G401 (cell line): ENCODE measurements at places on chromosomes 2 and 18.

DNA sequence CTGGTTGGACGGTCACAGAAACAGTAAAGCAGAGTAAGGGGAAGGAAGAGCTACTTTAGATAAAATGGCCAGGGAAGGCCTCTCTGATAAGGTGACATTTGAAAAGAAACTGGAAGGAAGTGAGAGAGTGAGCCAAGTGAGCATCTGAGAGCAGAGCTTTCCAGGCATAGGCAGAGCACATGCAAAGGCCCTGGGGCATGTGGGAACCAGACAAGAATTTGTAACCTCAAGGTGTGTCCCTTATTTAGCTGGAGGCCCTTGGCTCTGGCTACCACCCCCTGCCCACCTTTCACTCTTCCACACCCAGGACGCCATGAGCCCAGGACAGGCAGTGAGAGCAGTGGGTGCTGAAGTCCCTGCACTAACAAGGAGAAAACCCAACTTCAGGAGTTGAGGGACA, 116.0 kb downstream of the CELF4 start:
- DNase-seq: no peak

DNA sequence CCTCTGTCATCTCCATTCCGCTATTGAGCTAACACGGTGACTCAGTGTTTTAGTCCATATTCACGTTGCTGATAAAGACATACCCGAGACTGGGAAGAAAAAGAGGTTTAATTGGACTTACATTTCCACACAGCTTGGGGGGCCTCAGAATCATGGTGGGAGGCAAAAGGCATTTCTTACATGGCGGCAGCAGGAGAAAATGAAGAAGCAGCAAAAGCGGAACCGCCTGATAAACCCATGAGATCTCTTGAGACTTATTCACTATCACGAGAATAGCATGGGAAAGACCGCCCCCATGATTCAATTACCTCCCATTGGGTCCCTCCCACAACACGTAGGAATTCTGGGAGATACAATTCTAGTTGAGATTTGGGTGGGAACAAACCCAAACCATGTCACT, 22.6 kb upstream of the CXXC1 start:
- no peak for DNase-seq

- no peak for DNase-seq
Measured at GRCh38 chr2:73896362-73897239, 3.8 kb downstream of the ACTG2 start.

GRCh38 chr2:54999182-54999581, 51.1 kb downstream of the RTN4 start:
- DNase-seq: peak; percentile 76

DNA sequence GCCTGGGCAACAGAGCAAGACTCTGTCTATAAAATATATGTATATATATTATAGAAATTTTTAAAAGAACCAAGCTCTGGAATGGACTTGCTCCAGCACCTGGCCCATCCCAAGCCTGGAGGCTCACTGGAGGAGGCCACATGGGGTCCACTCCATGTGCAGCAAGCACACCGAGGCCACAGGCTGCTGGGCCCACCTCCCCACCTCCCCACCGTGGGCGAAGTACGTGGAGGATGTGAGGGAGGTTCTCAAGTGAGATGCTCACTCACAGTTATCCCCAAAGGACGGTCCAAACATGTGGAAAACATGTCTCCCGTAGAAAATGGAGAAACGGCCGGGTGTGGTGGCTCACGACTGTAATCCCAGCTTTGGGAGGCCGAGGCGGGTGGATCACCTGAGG, 13.9 kb upstream of the RAB17 start:
- no peak for DNase-seq

DNA sequence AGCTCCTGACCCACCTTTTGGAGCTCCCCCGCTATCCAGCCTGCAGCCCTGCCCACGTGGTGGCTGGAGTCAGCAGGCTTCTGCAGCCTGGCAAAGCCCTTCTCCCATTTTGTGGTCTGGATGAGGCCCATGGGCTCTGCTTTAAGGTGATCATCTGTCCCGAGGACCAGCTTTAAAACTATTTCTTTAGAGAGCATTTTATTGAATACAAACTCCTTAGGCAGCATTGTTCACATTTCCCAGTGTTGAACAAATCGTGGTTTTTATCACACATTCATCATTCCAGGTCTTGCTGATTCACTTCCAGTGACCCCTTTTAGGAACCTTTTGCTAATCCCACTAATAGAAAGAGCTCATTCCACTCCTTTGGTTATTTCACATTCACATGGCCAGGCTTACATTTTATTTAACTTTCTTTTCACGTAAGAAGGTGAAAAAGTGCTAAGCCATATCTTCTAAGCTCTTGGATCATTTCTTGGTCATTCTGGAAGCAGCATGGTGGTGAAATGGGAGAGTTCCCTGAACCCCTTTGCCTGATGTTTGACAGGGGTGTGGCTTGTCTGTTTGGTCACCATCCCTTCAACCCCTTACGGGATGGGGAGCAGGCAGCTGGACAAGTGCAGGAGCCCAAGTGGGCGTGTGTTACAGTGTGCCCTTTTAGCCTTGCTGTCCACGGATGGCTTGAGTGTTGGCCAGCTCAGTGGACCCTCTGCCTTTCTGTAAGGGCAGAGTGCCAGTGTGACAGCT, 80.4 kb upstream of the RAPGEF4 start:
- DNase-seq: no peak

DNA sequence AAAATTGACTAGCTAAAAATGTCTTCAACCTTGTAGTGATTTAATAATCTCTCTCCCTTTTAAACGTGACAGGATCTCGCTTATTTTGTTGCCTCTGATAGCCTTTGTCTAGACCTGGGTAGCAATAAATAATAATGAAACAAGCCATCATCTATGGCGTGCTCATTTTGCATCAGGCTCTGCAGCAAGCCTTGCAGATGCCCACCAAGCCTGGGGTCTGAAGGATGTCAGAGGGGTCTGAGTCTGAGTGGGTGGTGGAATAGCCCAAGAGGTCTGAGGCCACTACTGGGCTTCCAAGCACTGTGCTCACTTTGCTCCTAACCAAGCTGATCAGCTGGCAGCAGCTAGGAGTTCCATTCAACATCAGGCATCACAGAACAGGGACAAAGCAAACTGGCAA, 109.4 kb downstream of the GYPC start:
- no peak for DNase-seq

DNA sequence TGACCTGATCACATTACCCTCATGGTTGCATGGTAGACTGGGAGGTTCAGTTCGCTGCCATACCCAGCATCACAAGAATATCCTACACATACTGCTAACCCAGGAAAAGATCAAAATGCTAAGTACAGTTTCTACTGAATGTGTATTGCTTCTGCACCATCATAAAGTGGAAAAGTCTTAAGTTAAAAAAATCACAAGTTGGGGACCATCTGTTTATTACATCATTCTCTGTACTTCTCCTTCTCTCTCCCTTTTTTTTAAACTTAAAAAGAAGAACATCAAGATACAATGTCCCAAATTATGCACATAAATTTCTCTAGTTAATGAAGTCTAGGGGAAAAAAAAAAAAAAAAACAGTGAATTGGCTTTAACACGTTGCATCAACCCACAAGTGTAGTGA, 43.3 kb downstream of the NBAS start:
- DNase-seq: no peak

DNA sequence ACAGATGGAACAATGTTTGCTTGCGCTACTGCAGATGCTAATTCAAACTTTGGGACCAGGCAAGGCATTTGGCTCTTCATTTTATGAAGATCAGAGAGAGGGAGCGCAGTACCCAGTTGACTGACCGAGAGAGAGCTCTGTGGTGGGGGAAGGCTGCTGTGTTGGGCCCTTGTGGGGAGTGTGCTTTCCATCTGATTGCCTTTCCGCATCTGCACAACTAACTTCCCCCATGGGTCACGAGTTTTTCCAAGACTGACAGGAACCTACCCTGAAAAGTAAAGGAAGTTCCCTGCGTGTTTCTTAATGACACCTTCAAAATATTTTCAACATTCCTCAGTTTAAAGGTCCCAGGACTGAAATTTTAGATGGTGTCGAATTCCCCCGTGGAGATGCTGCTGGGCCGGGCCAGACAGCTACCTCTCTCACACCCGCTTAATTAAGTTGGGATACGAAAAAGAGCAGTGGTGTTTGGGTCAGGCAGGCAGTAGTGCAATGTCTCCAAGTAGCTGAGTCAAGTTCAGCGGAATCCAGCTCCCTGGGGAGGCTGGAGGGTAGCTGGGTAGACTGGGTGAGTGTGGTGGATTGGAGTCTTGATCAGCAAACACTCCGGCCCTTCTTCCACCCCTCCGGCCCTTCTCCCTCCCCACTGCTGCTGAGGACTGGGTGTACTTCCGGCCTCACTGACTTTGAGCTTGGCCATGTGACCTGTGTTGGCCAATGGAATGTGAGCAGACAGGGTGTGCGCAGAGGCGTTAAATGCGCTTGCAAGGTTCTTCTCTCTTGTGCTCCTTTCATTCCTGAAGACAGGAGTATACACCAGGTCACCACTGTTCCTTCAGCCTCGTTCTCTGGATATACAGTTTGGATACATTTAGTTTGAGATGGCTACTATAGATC, 2.3 kb upstream of the ARHGAP25 start:
- no peak for DNase-seq
